GM03348 (cell line): ENCODE measurements at places on chromosomes 12 and 14.
A peak's percentile ranks its signal among the peaks of the same experiment; 100 is the strongest.

DNA sequence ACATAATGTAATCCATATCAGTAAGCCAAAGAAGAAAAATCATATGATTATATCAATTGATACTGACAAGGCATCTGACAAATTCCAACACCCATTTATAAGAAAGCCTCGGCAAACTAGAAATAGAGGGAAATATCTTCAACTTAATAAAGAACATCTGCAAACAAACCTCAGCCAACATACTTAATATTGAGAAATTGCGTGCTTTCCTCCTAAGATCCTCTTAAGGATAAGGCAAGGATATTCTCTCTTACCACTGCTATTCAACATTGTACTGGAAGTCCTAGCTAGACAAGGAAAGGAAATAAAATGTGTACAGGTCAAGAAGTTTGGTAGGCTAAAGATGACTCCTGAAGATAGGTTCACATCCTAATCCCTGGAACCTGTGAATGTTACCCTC is 115.9 kb downstream of the DERA start:
- DNase-seq: peak; percentile 58

DNA sequence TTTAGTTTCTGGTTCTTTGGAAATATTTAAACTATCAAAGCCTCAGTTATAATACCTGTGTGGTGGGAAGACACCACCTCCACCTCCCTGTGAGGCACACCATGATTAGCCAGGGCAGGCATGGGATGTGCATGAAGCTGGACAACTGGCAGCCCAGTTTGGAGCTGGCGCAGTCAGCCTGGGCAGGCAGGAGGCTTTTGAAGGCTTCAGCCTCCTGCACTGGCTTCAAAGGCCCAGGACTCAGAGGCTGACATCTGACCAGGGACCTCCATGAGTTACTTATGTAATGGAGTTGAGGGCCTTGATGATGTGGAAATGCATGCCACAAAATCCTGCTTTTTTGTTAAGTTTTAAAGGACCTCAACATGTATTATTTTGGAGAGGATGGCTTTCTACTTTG is 30.3 kb downstream of the C14orf132 start:
- no peak for DNase-seq

- DNase-seq: no peak
Measured at GRCh38 chr12:19916974-19917373, 451.4 kb upstream of the PDE3A start.

DNA sequence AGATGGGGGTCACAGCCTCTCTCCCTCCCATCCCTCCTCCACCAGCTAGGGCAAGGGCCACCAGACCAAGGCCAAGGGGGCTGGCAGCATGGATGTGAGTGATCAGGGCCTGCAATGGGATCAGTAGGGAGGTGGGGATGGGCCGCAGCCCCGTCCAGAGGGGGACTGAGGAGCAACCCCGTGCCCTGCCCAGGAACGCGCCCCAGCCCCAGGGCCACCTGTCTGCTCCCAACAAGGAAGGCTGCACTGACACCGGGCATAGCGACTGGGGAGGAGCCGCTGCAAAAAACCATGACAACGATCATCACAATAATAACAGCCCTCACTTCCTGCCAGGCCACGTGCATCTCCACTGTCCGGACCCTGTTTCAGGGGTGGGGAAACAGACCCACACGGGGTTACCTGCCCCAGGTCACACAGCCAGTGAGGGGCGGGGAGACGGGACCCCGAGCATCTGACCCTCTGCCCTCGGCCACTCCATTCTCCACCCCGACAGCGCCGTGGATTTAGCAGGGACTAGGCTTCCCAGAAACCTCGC is 24.3 kb downstream of the NCOR2 start:
- no peak for DNase-seq

DNA sequence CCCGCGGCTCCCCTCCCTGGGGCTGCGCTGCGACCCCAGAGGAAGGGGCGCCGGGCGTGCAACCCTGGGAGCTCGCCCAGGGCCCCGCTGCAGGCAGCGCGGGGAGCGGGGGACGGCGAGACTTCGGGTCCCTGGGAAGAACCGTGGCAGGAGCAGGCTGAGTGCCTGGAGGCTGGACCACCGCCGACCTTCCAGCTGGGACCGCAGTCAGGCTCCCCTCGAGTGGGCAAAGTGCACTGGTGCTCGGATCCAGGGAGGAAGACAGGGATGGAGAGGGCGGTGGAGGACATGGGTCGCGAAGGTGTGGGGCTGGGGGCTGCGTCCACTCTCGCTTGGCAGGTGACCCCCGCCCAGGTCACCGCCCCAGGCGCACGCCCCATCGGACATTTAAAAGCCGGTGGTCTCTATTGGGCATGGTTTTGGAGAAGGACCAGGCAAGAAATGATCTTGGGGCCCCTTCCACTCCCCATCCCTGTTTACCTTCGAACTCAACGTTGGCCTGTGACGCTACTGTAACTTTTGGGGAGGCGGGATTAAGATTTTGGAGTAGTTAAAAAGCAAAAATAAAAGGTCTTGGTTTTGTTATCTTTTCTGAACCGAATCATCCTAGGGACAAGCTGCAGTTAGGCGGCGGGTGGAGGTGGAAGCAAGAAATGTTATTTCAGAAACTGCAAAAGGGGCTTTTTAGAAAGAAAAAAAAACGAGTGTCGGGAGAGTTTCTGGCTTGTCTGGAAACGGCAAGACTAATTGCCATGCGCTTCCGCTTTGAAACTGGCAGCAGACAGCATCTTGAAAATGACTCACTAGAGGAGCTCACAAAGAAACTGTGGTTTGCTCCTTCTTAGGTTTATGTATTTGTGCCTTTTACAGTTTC is 1.0 kb downstream of the ELK3 start:
- peak; percentile 80 for DNase-seq

DNA sequence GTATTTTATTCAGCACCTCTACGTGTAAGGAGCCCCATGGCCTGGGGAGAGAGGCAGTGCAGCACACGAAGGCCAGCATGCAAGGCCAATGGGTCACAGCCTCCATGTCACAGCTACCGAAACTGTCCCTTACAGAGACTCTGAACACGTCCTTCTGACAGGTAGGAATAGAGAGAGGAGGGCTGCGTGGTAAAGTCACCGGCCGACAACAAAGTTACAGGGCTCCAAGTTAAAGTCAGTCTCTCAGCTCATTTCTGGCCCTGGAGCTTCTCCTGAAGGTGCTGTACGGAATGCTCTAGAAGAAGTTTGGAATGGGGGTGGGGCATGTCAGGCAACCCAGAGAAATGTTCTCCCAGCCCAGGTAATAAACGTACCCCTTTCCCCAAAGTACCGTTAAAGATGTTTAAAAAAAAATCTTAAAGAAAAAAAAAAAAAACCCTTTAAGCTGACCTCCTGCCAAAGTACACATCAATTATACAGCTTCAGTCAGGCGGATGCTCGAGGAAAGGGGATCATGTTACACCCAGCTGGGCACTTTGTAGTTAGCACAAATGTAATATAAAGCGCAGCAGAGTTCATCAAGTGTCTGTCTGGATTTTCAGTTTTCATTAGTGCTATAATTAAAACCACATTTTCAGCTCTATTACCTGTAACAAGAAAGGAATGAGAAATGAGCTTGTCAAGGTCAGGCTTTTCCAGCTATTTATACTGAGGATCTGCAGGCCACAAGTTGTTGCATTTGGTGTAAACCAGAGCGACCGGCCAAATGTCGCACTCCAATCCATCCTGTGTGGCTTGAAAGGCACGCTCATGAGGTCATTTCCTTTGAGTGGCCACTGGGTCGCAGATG is 53.3 kb upstream of the CDKN3 start:
- DNase-seq: no peak

DNA sequence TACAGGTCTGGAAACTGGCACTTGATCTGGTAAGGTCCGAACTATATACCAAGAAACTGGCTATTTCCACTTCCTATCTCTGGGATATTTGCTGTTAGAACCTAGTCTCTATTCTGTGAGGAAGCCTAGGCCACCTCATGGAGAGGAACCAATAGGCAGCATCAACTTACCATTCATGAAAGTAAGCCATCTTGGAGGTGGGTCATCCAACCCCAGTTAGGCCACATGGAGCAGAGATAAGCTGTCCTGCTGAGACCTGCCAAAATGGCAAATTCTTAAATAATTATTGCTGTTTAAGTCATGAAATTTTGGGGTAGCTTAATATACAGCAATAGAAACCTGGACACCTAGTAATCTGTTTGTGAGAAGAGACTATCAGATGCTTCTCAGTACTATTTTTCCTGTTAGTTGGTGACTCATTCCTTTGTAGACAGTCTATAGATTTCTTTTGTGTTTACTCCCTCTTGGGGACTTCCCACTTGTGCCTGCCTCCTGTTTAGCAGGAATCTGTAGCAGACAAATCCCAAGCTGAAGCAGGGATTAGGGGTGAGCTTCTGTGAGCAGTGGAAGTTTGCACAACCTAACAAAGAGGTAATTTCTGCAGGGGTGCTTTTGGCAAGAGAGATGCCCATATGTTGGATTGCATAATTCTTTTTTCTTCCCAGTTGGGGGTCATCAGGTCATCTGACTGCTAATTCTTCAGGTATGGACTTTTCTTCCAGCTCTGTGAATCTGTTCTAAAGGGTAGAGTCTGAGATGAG is 136.8 kb downstream of the IGF1 start:
- no peak for DNase-seq

GRCh38 chr12:115998119-115998633 is 279.3 kb downstream of the MED13L start:
- peak; percentile 63 for DNase-seq

GRCh38 chr12:15520844-15521243 is 198.5 kb downstream of the PTPRO start:
- DNase-seq: no peak

DNA sequence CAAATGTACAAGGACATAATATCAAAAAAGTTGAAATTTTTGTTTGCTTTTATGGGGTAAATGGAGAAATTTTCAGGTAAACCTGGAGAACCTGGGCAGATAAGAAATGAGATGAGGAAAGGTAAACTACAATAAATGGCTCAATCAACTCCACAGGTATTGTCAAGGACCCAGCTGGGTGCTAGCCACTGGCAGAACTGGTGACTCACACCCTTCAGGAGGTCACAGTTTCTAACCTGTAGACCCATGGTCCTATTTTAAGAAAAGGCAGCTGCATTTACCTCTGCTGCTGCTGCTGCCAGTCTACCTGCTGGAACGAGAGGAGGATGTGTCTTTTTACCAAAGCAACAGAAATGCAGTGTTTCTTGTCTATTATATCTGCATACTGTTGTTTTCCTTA is 226.6 kb downstream of the ALG10B start:
- DNase-seq: no peak

DNA sequence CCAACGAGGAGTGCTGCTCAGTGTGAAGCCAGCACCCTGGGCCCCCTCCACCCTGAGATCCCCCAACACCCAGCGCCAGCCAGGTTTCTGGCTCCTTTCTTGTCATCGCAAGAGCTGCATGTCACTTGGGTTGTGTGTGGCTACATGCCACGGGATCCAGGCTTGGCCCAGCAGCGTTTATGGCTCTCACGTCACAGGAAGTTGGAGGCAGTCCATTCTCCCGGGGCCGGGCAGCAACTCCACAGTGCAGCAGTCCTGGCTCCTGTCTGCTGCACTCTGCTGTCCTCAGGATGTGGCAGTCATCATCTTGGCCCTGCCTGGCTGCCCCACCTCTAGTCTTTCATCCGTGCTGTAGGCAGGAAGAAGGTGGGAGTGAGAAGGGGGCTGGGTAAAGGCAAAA is 78.3 kb downstream of the AACS start:
- peak; percentile 57 for DNase-seq

DNA sequence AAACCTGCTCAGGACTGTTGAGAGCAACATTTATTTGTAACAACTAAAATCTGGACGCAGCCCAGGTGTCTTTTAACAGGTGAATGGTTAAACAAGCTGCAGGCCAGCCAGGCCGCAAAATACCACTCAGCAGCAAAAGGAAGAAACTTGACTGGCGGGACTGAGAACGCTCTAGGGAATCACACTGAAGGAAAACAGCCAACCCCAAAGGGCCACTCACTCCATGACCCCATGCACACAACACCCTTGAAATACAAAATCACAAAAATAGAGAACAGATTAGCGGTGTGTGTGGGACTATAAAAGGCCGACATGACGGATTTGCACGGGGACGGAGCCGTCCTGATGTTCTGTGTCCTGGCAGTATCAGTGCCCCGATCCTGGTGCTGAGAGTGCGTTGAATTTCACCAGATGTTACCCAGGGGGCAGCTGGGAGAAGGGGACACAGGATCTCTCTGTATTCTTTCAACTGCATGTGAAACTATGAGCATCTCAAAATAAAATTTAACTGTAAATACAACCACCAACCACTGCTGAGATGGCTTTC is 23.0 kb downstream of the VPS37B start:
- DNase-seq: no peak

DNA sequence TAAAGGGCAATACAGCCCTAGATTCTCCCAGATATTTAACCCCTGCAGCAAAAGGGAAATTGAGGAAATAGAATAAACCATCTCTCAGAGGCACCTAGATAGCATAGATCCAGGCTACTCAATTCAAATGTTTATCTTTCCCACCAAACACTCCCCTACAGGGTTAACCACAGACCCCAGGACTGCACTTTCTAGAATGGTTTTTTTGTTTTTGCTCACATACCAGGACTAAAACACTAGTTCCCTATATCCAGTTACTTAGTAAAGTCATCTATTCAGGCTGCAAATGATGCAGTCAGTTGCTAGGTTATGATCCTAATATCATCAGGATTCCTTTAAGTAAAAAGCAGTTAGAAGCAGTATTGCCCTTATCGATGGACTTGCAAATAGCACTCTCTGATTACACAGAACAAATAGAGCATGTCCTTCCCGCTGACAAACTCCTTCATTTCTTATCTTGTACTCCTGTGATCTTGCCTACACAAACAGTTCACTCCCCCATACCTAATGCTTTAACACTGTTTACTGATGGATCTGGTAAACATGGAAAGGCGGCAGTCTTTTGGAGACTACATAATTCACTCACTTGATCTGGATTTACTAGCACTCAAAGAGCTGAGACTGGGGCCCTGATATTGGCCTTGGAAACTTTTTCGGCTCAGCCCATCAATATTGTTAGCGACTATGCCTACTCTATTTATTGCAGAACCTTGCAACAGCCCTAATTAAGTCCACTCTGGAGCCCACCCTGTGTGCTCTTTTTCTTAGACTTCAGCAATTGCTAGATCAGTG is 257.2 kb upstream of the DIO2 start:
- no peak for DNase-seq

DNA sequence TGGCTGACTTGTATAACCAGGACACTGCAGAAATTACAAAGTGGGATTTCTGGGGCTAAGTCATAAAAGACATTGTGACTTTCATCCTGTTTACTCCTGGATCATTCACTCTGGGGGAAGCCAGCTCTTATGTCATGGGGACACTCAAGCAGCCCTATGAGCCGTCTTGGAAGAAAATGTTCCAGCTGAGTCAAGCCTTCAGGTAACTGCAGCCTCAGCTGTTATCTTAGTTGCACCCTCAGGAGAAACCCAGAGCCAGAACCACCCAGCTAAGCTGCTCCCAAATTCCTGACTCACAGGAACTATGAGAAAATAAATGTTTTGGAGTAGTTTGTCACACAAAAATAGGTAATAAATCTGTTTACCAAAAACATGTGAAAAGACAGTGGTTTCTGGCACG is 43.1 kb upstream of the GXYLT1 start:
- DNase-seq: no peak

DNA sequence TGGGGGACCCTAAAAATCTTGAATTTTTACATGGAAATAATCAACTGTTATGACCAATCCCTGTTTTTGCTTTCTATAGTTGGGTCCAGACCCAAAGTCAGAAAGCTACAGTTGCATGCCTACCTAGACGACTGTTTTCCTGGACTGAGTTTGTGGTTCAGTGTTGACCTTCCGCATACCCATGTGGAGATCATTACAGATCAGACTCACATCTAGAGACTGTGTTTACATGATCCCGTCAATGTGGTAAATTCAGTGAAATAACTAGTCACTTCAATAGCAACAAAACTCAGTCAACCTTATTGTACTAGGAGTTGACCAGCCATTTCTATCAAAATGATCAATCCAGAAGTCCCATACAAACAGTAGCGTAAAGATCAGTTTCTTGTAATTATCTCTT is 257.6 kb downstream of the EGLN3 start:
- DNase-seq: no peak
